ENCODE measurements at places on chromosomes 7 and 10.

DNA sequence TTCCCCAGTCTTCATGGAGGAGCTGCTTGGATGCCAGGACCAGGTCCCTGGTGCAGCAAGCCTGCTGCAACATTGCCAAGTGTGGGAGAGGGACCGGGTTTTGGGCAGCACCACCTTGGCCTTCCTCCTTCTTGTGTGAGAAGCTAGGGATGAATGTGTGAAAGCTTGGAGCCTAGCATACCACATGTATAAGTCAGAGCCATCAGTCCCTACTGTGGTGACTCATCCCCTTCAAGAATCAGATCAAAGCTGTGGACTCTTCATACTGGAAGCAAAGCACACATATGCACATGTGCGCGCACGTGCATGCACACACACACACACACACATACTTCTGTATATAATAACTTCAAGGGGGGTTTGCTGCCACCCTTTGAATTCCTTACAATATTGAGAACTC is 527.8 kb downstream of the LRMDA start:
- DNase-seq = no peak

- peak; percentile 7 for DNase-seq
Measured at GRCh38 chr10:73110345-73110849, at the start of gene NUDT13. NUDT13 (plus strand) TSS chr10:73110455; CDS start chr10:73114366, 3,911 bp downstream.

- DNase-seq = no peak
Measured at GRCh38 chr7:147539685-147540084, 1050.9 kb upstream of the C7orf33 start.

- DNase-seq = no peak
Measured at GRCh38 chr10:31272841-31273240, 46.2 kb upstream of the ZEB1 start.

DNA sequence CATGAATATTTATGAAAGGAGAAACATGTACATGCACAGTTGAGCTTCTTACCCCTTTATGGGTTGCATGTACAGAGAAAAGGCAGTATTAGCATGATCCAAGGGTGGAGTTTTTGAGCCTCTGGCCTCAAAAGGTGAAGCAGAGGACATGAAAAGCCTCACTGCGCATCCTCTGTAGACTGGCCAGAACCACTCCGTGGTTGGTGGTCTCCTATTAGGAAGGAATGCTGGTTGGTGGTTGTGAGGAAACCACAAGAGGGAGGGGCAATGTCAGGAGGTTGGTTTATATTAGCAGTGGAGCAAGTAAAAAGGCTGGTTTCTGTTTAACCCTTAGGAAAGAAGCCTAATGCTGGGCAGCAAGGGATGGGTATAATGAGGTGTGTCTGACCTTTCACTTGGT is 37.5 kb downstream of the AHCYL2 start:
- no peak for DNase-seq

DNA sequence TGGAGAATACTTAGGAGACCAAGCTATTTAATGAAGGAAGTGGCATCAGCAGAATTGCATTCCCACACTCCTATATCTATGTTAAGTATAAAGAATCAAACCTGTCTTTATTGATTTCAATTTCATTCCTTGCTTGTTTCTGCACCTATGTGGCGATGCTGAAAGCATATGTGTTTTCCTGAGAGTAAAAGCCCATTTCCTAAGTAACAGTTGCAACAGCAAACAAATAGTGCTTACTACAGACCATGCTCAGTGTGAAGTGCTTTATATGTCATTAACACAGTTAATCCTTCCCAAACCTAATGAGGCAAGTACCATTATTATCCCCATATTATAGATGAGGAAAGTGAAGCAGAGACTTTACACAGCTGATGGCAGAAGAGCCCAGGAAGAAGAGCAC is 552.1 kb downstream of the PARD3 start:
- DNase-seq = no peak

DNA sequence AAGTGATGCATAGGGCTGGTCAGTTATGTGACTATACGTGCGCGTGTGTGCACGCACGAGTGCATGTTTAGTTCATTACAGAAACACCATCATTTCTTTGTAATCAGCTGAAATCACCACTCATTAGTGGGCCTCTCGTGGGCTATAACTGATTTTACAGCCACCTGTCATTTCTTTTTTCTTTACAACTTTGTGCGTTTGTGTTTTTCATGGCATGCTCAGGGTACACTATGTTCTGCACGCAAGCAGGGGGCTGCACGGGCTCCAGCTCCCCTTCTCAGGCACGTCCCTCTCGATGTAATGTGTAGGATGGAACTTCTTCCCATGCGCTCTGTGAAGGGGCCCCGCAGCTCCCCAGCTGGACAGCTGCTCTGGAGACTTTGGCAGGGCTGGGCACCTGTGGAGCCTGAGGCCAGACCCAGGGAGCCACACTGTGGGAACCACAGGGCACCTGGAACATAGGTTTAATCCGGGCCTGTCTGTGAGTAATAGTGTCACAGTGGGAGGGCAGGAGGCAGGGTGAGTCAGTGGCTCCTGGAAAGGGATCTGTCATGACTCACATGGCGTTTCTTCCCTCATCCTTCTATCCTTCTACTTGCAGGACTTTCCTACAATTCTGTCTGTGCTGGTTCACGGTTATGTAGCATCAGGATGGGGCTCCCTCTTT is 4.9 kb downstream of the GCK start:
- DNase-seq = no peak

- DNase-seq = no peak
Measured at GRCh38 chr10:45553155-45553554, 119.4 kb downstream of the ZFAND4 start.

- no peak for DNase-seq
Measured at GRCh38 chr7:85103357-85103756, 83.5 kb downstream of the SEMA3D start.

DNA sequence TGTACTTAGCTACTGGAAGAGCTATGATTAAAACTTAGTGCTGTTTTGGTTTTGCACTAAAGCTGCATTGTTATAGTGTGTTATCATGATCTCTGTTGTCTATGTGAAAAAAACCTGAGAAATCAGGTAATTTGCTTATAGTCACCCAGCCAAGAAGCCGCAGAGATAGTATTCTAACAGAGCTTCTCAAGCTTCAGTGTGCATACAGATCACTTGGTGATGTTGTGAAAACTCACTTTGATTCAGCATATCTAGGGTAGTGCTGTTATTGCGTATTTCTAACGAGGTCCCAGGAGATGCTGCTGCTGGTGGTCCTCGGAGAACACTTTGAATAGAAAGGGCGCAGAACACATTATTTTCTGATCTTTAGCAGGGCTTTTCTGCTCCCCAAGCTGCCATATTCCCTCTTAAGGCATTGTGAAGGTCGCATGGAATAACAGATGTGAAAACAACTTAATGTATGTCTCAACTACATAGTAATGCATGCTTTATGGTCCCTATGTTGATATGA is 68.4 kb upstream of the PDCD4 start:
- DNase-seq = no peak

DNA sequence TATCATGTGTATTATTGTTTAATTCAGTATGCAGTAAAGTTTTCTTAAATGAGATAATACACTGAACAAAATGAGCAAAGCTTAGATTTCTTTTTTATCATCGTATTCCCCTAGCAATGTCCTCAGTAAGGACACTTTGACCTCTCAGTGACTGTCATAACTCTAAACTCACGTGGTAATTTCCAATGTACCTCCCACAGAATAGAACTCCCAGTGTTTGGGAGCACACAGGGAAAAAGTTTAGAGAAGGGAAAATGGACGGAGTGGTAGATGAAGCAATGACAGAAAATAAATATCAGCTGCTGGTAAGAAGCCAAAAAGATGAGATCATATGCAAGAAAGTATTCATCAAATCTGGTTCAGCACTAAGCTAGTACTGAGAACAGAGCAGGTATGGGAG is 758.6 kb upstream of the KCND2 start:
- DNase-seq = no peak

- DNase-seq = no peak
Measured at GRCh38 chr10:45091968-45092367, 91.2 kb downstream of the ZNF22 start.

DNA sequence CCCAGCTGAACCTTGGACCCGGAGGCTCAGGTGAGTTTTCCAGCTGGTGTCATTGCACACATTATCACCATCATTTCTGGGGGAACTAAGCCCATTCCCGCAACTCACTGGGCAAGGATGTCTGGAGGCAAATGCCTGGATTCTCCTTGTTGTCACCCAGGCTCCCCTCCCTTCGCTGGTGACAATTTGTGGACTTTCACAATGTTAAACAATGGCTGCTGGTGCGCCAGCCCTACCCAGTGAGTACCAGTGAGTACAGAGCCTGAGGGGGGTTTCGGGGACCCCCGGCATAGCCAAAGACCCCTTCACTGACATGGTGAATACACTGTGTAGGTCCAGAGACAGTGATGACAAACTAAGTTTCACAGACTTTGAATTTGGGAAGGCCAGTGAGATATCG is 189.2 kb downstream of the ADARB2 start:
- no peak for DNase-seq

DNA sequence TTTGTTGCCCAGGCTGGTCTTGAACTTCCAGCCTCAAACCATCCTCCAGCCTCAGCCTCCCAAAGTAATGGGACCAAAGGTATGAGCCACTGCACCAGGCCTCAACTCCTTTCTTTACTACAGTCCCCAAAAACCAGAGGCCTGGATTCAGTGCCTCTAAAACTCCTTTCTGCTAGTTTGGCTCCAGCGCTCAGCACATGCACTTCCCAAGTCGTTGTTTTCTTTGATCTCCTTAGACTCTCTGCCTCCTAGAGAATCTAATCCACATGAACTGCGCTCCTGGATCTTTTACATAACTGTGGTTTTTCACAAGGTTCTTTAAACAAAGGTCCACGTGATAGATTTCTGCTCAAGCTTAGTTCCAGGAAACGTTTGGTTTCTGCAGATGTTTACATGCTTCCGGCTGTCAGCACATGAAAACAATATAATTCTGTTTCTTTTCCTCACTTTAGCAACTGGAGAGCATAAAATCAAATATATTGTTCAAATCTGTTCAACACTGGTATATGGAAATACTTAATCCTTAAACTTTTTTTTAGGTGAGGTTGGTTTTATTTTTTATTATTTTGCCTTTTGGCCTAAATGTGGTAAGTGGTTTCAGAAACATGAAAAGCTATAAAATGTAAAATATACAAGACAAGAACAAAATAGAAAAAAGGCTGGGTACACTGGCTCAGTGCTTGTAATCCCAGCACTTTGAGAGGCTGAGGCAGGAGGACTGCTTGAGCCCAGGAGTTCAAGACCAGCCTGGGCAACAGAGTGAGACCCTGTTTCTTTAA is 270.5 kb upstream of the MKLN1 start:
- no peak for DNase-seq

DNA sequence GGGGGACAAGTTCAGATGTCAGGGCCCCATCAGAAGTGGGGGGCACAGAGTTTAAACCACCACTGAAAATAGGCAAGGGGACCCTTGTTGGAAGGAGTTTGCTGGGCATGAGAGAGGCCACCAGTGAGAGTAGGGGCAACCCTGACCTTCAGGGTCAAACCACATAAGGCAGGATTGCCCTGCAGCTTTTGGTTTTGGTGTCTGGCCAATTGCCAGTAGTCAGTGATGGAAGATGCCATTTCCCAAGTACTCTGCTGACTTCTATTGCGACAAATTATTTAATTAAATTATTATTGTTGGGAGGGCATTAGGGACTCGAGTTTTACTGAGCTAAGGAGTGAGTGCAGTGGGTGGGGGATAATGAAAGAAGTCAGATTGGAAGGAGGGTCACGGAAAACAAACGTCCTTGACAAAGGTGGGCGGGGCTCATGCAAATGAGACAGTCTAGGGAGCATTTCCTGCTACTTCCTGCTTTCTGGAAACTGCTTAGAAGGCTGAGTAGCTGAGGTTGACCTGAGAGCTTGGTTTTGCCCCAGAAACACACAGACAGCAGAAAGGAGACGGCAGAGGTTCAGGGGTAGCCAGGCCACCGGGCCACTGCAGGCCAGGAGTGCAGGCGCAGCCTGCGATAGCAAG is 74.2 kb upstream of the ANLN start:
- no peak for DNase-seq

- DNase-seq = no peak
Measured at GRCh38 chr10:122159141-122159970, 111.7 kb upstream of the BTBD16 start.

DNA sequence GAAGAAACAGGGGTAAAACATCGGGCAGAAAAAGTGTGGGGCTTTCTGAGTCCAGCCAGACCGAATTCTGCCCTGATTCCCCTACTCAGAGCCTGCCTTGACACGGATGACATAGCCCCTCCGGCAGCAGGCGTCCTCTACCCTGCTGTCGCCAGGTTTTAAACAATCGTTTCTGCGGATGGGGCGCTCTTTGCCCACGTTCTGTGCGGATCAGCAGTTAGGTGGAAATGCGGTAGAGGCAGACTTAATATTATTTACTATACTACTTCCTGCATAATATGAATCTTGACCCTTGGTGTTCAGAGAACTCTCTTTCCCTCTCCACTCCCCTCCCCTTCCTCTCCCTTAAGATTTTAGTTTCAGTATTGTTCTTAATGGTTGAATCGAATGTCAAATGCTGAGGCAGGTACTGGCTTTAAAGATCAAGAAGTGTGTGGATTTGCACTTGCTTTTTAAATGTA is 2.4 kb downstream of the GATA3 start:
- DNase-seq = no peak

- DNase-seq = no peak
Measured at GRCh38 chr7:17523813-17524739, 225.6 kb downstream of the AHR start.

- no peak for DNase-seq
Measured at GRCh38 chr10:86364491-86365345, 1.9 kb downstream of the GRID1 start.
